ENCODE measurements at places on chromosomes 12 and 14.

DNA sequence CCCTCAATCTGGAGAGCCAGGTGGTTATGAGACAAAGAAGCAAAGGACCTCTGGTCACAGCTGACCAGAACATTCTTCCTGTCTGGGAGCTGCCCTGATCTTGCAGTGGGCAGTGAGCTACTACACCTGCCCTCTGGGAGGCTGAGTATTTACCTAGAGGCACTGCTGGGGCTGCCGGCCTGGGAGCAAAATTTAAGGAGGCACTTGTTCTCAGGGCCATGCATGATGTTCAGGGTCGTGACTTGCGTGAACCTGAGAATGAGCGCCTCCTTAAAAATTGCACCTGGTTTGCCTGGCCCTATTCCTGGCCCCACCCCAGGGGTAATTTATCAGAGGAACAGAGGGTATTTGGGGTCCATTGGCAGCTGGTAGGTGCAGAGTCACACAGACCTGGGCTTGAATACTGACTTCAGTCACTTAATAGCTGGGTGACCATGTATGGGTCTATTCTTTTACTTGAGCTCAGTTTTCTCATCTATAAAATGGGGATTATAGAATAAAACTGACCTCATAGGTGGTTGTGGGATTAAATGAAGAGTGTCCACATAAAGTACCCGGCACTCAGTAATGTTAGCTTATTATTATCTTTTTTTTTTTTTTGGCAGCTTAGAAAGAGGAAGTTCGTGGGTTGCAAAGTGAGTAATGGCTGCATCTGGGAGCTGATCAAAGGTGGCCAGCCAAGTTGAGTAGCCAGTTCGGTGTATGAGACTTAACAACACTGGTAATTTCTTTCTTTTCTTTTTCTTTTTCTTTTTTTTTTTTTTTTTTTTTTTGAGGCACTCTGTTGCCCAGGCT lies 107.4 kb upstream of the MED13L start:
- peak; percentile 64 for DNase-seq

GRCh38 chr12:26746121-26746714 lies 86.8 kb downstream of the ITPR2 start:
- no peak for DNase-seq

- no peak for DNase-seq
These were observed 71.3 kb downstream of the PRIMA1 start for GRCh38 chr14:93716746-93717667.

DNA sequence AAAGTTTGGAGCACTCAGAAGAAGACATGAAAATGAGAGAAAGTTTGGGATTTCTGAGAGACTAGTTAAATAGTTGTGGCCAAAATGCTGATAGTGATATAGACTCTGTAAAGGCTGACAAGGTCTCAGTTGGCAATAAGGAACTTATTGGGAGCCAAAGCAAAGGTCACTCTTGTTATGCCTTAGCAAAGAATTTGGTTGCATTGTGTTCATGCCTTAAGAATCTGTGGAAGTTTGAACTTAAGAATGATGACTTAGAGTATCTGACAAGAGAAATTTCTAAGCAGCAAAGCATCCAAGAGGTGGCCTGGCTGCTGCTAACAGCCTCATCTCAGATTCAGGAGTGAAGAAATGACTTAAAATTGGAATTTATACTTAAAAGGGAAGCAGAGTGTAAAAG lies 113.8 kb downstream of the PIK3C2G start:
- no peak for DNase-seq

DNA sequence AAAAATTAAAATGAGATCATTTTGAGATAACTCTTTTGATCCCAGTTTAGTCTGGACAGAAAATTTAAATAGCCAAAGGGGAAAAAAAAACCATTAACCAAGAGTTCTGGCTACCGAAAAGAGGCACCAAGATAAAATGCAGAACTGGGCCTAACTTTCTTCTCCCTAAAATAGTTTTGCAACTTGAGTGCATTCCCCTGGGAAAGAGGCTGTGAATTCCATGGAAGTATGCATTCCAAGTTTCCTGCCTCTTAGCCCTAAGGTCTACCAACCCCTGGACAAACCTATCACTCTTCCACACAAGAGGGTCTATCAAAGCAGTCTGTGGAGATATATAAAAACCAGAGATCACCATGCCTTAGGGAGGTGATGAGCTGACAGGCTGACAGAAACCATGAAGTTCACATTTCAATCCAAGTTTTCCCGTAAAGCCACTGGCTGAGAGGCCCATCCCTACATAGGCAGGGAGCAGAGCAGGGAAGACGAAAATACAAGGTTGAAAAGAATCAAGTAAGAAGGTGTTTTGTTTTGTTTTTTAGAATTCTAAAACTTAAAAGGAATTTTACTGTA lies 33.8 kb downstream of the DCP1B start:
- DNase-seq = no peak

All from NCI-H774 (cell line).